ENCODE measurements at places on chromosomes 2 and 18. TPM values are rescaled to one million over a fixed set of nuclear protein-coding genes. Genes with fewer than 3 reads are reported as not detected.

DNA sequence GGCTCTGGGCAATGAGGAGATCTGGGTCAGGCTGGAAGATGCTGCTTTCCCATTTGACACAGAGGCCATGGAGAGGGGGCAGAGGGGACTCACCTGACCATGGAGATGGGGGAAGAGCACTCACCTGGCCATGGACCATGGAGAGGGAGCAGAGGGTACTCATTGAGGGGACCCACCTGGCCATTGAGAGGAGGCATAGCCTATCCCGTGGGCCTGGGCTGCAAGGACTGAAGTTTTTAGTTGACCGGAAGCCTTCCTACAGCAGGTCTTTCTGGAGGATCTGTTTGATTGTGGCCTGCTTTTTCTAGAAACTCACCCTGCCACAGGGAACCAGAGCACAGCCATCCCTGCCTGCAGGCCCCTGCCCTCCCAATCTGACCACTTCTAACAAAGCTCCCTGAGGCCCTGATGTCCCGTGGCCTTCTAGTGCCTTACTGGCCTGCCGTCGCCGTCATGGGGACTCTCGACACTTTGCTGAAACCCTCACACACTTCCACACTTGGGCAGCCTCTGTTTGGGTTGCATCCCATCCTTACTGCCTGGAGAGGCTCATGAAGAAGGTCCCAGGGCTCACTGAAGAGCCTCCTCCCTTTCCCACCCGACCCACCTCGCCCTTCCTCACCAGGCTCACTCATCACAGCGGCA lies 5.1 kb upstream of the PROM2 start:
- no peaks in the 10 kb centered on the region for H3K27me3 ChIP-seq
- DNase-seq = peak; percentile 7
- no peak overlapping the region for H3K27ac ChIP-seq
- no peaks in the 10 kb centered on the region for H3K4me1 ChIP-seq
- H3K36me3 ChIP-seq = no peaks in the 10 kb centered on the region

HOXD4 gene
- total RNA-seq = 11.6 TPM

- H3K36me3 ChIP-seq = no peaks in the 10 kb centered on the region
- no peak overlapping the region for H3K4me3 ChIP-seq
Observed at GRCh38 chr2:72613931-72614330, 211.9 kb downstream of the EXOC6B start.

- no peak for DNase-seq
- H3K36me3 ChIP-seq = no peaks in the 10 kb centered on the region
- H3K4me1 ChIP-seq = no peaks in the 10 kb centered on the region
- H3K4me3 ChIP-seq = no peak overlapping the region
- H3K27ac ChIP-seq = no peak overlapping the region
- H3K27me3 ChIP-seq = no peaks in the 10 kb centered on the region
Observed at GRCh38 chr2:195687320-195688086, 30.5 kb downstream of the SLC39A10 start.

DNA sequence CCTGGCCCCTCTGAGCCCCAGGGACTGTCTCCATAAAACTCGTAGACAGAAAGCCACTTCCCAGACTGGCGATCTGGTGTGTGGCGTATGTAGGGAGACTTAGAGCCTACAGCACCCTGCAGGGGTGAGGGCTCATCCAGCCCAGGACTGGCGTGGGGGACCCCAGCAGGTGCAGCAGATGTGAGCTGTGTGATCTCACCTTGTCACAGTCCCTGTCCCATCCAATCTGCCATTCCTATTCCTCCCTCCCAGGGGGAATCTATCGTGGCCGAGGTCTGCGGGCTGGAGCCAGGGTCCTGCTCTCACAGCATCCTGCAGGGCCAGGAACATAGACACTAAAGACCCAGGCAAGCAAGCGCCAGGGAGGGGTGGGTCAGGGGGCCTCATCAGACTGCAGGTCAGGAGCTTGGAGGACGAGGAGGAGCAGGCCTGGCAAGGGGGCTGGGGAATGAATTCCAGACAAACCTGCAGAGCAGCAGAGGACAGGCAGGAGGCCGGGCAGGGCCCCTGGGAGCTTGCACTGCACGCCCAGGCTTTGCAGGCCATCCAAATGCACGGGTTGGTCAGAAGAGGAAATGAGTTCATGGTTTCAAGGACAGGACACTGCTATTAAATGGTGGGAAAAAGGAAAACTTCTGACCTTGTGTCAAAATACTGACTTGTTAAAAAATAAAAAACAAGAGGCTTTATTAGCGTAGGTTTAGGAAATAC lies 32.5 kb downstream of the HS6ST1 start:
- H3K4me1 ChIP-seq = peaks cover 27% of the 10 kb centered on the region
- H3K27me3 ChIP-seq = no peaks in the 10 kb centered on the region
- no peaks in the 10 kb centered on the region for H3K36me3 ChIP-seq
- peak; percentile 48 for DNase-seq

DNA sequence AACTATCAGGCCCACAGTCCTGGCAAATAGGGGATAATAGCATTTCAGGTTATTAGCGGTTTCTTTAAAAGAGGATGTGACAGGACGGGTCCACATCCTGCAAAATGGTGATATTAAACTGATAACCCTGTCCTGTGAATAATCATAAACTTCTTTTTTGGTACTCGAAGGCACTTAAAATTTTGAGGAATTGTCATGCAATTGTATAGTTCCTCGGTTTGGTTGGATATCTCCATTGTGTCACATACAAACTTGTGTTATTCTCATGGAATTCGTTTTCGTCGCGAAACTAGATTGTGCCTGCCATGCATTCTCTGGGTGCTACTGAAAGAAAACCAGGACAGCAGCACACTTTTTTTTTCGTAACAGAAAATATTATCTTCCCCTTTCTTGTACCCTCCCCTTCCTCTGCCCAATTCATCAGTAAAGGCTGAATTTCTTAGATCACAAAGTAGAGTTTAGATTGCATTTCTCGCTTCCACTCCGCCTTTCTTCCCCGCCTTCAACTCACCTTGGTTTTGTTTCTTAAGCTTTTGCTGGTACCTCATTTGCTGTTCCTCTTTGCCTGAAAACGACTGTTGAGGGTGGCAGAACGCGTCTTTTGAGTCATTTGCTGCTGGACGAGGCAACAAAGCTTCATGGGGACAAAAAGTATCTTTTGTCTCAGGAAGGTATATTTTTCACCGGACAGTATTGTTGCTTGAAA lies 1.3 kb downstream of the CERS6 start:
- no peak for DNase-seq
- peaks cover 2% of the 10 kb centered on the region for H3K4me1 ChIP-seq
- H3K4me3 ChIP-seq = peak overlapping the region; percentile 91
- H3K27ac ChIP-seq = no peak overlapping the region

OR6B2 gene
- total RNA-seq = not detected

CD302 gene
- total RNA-seq = 37.8 TPM

- DNase-seq = peak; percentile 27
- H3K36me3 ChIP-seq = no peaks in the 10 kb centered on the region
- H3K4me1 ChIP-seq = peaks cover 10% of the 10 kb centered on the region
- H3K27me3 ChIP-seq = no peaks in the 10 kb centered on the region
- no peak overlapping the region for H3K27ac ChIP-seq
Observed at GRCh38 chr2:47653902-47654789, 128.8 kb upstream of the MSH6 start.

DNA sequence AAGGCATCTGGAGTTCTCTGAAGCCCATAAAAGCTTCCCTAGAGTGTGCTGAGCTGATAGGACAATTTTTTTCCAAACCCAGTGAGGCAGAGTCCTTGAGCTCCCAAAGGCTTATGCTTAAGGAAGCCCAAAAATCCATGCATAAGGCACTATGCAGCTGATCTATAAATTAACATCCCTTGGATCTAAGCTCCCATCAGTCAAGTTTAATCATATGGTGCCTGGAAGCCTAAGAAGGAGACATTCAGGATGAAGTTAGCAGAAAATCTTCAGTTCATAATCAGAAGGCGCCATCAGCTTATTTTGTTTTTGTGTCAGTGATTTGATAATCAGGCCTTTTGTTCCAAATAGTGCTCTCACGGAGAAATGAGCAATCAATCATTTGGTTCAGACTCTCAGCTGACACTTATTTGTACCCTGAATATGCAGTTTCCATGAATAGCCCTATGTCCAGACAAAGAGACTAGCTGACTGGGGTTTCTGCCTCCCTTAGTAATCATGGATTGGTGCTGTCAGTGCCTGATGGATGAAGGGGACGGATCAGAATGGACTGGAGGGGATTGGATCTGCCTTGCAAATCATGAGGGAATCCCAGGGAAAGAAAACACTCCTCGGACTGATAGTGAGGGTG lies 464.8 kb upstream of the RGPD4 start:
- DNase-seq = no peak
- no peaks in the 10 kb centered on the region for H3K27me3 ChIP-seq
- H3K27ac ChIP-seq = no peak overlapping the region
- no peak overlapping the region for H3K4me3 ChIP-seq
- no peaks in the 10 kb centered on the region for H3K4me1 ChIP-seq

TGFA gene
- 1.0 TPM for total RNA-seq

GRCh38 chr18:45974088-45974536 lies 7.0 kb upstream of the EPG5 start:
- H3K27ac ChIP-seq = no peak overlapping the region
- no peak overlapping the region for H3K4me3 ChIP-seq
- H3K4me1 ChIP-seq = no peaks in the 10 kb centered on the region
- H3K36me3 ChIP-seq = no peaks in the 10 kb centered on the region
- no peak for DNase-seq
- H3K27me3 ChIP-seq = no peaks in the 10 kb centered on the region

MALL gene
- total RNA-seq = 0.63 TPM

Measured in ovary (tissue), 10 donors.